ENCODE measurements at places on chromosomes 1 and 21. TPM values are rescaled to one million over a fixed set of nuclear protein-coding genes. Genes with fewer than 3 reads are reported as not detected.

Gene SPRR2E
- not detected for total RNA-seq

Gene C1QTNF12
- 1.7 TPM for total RNA-seq

Gene NOS1AP
- total RNA-seq, result 0.39 TPM

Gene SEMA6C
- 2.2 TPM for total RNA-seq

Gene SDE2
- total RNA-seq, result 7.2 TPM

Gene NR5A2
- 3.6 TPM for total RNA-seq

Gene S100A16
- 478 TPM for total RNA-seq

Gene CA6
- total RNA-seq, result not detected

Gene OR2L8
- total RNA-seq, result not detected

Data from A549 treated with ZK216348 at 1 μM for 4 hours (cell line).